Inflammatory macrophage (primary cell): ENCODE measurements at places on chromosomes 3 and 15.
A peak's percentile ranks its signal among the peaks of the same experiment; 100 is the strongest.

DNA sequence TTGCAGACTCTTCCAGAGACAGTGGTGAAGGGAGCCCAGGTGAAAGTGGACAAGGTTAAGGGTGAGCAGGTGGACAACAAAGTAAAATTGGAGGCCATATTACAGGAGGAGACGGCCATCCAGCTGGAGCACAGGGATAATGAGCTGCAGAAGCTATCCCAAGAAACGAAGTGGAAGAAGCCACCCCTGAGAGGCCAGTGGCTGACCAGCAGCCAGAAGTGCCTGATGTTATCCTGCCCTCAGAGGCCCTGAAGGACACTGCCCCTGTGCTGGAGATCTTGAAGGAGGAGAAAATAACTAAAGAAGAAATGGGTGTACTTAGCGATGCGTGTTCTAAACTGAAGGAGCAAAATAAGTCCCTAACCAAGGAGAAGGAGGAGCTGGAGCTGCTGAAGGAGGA lies 107.6 kb downstream of the SMAD6 start:
- no peak for DNase-seq

DNA sequence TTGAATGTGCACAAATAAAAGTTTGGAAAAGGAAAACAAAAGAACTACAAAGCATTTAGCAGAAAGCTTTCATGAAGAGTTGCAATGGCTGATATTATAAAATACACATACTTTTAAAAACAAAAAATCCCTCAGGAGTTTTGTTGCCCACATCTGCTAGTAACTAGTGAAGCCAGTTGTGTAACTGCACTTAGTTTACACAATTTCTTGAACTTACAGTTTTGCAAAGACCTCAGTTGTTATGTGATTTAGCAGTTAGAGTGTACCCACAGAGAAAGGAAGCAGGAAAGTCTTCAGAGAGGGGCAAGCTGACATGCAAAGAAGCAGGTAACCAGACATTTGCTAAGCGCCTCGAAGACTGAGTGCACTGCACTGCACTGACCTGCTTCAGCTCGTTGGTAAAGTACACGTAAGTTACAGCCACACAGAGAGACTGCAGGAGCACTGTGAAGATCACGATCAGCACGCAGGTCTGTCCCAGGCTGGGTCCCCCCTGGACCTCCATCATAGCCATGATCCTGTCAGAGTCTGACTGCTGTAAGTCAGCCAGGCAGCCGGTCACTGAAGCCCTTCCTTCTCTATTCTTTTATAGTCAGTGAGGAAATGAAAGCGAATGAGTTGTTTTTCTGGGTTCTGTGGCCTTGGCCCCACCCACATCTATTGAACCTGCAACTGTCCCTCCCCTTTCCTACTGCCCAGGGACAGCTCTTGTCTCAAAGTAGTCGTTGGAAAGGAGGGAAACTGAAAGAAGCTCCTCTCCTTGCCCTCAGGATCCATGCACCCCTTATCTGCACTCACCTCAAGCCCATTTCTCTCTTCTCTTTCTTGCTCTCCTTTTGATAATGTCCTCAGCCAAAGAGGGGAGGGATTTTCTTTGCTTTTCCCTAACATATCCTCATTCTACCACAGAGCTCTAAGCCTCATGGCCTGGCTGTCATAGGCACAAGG lies at the start of gene TNFSF10:
TNFSF10 (minus strand) TSS at position 560 of the 948 bp plus-strand sequence; CDS start at position 514, 46 bp downstream.
- peak; percentile 76 for DNase-seq

DNA sequence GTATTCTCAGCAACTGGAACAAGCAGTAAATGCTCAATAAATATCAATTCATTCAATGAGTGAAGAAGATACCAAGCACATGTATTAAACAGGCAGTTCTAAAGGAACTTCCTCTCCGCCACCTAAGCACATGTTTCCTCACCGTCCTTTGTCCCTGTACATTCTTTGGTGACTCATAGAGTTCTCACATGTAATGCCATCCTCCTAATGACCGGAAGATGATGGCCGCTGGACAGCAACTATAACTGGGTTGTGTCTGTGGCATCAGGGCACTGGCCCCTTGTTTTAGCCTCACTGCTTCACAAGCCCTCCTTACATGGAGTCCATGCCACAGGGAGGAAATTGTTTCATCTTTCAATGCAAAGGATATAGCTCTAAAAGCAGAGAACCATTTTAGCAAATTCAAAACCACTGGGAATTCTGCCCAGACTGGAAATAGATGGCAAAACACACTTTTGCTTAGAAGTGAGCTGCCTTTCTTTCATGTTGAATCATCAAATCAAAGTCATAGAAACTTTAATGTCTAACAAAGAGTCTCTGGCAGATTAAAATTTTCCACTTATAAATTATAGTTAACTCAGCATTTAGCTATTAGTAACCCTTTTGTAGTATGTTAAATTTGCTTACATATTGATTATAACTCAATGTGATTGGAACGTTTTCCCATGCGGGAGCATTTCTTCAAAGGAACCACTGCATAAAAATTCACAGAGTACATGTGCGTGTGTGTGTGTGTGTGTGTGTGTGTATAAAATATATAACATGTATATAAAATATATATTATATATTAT lies 74.1 kb downstream of the GAP43 start:
- no peak for DNase-seq

DNA sequence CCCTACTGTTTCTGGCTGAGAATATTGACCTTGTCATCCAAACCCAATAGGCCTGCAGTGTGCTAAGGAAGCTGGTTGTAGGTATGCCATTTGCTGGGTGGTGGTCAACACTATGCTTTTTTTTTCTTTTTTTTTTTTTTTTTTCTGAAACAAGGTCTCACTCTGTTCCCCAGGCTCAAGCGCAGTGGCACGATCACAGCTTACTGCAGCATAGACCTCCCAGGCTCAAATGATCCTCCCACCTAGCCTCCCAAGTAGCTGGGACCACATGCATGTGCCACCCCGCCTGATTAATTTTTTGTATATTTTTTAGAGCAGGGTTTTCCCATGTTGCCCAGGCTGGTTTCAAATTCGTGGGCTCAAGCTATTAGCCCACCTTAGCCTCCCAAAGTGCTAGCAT lies 35.7 kb upstream of the RHO start:
- DNase-seq: no peak

DNA sequence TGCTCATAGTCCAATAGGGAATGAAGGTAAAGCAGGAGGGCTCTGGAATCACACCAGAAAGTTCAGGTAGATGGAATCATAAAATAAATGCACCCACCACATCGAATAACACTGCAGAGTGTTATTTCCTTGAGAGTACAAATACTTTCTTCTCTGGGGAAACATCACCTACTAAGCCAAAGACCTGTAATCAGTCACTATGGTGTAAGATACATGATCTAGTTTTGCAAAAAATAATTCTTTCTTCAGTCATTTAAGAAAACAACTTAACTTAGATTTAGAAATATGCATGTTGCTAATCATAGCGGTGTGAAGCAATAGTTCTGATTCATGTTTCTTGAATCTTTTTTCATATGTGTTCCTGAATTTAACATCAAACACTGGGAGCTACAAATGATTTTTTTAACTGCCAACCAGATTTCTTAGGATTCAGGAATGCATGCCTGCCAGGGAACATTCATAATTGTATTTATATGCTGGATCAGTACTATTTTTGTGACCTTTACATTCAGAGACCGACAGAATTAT lies 40.2 kb upstream of the MEIS2 start:
- no peak for DNase-seq

DNA sequence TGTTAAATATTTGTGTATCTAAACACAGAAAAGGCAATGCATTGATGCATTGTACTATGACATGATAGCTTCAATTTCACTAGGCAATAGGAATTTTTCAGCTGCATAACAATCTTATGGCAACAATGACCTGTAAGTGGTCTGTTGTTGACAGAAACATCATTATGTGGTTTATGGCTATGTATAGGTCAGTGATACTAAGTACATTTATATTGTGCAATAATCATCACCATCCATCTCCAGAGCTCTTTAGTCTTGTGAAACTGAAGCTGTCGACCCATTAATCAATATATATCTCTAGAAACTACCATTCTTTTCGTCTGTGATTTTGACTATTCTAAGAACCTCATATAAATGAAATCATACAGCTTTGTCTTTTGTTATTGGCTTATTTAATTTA lies 200.1 kb upstream of the ZNF717 start:
- DNase-seq: no peak

DNA sequence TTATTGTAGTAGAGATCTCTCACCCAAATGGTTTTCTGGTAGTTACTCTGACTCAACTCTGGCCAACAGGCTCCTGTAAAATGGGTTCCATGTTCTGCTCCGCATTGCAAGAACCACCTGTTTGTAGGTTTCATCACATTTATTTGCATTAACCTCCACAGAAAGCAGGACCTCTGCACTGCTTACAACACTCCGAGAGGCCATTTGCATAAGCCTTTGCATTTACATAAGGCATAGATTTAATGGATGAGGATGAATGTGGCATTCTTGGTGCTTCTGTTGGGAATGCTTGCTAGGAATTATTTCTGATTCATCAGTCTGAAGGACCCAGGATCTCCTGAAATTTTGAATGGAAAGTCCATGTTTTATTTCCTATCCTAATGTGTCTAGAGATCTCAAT lies 320.1 kb downstream of the ZNF621 start:
- no peak for DNase-seq

GRCh38 chr3:69716119-69716518 lies 23.1 kb upstream of the MITF start:
- no peak for DNase-seq

DNA sequence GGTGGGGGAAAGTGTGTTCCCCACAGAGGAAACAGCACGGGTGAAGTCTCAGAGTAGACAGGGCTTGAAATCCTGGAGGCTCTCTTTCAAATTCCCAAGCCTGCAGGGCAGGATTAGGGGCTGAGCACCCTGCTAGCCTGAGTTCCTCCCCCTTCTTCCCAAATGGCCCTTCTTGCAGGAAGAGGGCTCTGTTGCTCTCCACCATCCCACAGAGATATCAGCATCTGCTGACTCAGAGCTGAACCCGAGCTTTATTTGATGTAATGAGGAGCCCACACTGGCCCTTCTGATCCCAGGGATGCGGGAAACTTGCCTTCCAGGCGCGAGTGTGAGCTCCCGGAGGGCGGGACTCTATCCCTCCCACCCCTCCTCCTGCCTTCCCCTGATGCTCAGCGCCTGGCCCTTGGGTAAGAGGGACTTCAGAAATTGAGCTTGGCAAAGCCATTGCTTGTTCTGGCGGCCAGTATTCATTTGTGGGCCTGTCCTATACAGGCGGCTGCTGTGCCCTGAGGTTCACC lies 1.4 kb upstream of the STRA6 start:
- DNase-seq: peak; percentile 9

- DNase-seq: peak; percentile 51
These were observed 98.1 kb downstream of the ZPLD1 start for GRCh38 chr3:102532901-102533300.

DNA sequence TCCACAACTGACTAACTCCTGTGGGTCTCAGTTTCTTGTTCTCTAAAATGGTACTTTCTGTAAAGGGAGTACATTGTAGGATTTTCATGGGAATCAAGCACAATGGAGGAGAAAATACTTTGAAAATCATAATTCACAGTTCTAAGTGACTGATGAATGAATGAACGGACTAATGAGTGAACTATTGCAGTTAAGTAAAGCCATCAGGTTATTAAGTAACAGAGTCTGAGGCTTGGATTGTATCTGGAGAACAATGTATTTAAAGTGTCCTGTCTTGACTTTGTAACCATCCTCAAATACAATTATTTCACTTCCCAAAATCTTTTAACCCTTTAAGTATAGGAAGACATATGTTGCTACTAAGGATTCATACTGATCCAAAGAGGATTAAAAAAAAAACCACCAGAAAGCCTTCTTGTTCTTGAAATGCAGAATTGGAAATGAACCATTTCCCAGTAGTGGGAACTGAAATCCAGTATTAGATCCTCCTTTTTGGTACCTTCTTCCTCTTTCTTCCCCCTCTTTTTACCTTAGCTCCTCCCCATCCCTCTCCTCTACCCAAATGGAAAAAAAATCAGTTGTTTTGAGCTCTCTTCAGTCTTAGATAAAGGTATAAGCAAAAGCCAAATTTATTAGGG lies 13.2 kb upstream of the BCL6 start:
- DNase-seq: no peak

DNA sequence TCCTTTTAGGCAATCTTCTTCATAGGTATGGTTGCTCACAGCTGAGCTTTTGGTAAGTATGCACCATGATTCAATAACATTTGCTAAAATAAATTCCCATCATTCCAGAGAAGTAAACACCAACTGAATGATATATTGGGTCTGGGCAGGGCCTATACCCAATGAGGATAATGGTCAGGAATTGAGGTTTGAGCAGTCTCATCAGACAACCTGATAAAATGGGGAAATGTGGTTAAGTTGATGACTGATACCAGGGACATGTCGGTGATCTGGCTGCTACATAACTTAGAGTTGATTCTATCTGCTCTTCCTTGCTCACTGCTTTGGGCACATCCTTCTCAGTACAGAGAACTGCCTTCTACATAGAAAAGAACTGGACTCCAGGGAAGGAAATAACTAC lies 92.9 kb downstream of the GPR156 start:
- DNase-seq: no peak

DNA sequence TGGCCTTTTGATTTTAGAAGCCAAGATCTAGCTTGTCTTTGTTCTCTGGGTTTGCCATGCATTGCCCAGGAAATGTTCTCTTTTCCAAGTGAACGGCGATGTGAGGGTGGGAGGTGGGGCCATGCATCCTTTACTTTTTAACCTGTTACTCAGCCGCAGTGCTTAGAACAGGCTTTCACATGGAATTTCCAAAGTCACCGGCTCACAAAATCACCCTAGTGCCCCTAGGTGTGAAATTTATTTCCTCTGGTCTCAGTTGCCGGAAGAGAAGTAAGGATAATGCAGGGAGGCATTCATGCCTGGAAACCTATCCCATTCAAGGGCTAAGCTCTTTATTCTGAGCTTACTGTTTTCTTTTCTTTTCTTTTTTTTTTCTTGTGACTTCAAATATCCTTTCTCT lies 93.2 kb downstream of the CACNA2D3 start:
- no peak for DNase-seq

DNA sequence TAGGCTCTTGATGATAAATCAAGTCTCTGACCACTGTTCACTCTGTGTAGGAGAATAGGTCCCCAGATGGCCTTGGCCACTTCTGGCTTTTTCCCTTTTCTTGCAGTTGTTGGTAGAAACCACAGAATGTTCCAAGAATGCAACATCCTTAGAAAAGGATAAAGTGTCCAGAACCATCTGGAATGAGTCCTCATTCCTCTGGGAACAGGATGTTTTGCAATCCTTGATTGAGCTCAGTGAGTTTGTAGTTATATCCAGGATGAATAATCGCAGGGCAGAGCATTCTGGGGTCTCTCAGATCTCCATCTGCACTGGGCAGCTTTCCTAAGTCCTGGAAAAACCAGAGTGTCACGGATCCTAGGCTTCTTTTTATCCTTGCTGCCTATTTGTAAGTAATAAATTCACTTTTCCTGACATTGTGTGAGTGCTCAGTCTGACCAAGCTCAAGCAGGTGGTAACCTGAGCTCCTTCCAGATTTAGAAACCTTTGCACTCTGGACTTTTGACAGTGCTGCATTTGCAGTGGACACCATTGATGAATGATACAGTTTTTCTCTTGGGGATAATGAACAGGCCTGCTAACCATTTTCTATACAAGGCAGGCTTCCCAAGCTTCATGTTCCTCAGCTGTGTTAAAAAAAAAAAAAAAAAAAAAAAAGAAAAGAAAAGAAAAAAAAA lies 1028.6 kb downstream of the OTOL1 start:
- no peak for DNase-seq

GRCh38 chr3:63095-63765 lies 133.3 kb upstream of the CHL1 start:
- DNase-seq: no peak
